ENCODE measurements at places on chromosomes 4 and X.

DNA sequence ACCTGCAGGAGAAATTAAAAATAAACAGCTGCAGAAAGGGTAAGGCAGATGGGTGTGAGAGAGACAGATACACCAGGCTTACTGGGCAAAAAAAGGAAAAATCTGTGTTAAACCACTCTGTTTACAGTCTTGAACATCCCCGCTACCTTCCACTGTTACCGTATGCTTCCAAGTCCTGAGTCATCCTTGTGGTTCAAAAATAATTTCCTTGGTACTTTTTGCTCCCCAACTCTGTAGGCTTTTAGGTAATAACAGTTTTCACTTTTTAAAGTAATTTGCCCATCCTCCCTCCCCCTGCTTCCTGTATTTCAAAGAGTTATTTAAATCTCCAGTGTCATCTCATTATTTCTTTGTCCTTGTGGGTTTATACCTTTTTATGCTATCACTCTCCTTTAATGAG, 210.1 kb upstream of the FAT4 start:
- DNase-seq = no peak

DNA sequence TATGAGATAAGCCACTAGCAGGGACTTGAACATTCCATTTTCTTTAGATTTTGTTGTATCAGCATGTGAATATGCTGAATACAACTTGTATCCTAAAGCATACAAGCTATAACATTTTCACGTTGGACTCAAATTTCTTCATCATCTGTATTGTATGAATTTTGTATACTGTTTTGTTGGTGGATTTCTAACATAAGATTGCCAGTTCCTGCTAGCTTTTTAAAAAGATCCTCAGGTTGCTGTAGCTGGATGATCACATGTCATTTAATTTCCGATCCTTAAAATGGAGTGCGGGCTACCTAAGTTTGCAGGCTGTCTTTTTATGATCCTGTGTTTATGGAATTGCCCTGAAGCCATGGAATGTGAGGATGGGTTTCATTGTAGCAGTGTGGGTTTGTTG, 6.9 kb downstream of the PDLIM5 start:
- DNase-seq = no peak

- DNase-seq = no peak
Measured at GRCh38 chr4:31275906-31276305, 555.7 kb downstream of the PCDH7 start.

GRCh38 chrX:42143866-42144592, 220.7 kb upstream of the CASK start:
- no peak for DNase-seq

DNA sequence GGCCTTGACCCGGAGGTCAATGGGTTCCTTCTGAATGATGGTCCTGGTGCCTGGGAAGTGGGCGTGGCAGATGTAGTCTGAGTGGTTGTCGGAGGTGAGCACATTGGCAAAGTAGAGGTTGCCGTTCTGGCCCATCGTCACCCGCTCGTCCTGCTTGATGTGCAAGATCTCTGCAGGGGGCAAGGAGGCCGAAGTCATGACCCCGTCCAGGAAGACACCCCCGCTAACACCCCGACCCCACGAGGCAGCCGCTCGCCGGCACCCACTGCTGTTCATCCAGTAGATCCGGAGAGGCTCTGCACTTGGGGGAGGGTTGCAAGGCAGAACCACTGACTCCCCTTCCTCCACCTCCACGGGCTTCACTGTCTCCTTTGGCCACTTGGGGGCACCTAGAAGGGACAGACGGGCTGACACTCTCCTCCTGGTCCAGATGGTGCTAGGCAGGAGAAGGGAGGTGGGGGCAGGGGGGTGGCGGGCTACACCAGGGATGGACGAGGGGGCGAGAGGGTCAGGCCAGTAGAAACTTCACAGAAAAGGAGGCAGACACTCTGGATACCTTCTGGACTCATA, 15.1 kb downstream of the L1CAM start:
- DNase-seq = no peak

DNA sequence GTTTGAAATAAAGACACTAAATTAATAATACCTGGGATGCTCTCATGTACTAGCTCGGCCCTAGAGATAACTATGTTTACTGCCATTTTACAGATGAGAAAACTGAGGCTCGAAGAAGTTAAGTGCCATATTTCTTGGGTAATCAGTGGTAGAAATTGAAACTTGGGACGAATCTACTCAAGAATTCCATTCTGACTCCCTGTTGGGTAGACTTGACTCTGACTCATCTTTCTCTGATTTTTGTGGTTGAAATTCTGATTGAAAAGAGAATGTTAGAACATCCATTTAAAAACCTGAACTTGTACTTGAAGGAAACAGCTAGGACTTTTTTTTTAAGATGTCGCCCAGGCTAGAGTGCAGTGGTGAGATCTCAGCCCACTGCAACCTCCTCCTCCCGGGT, 50.1 kb upstream of the NSUN7 start:
- no peak for DNase-seq

GRCh38 chr4:41645728-41646390, 102.7 kb downstream of the PHOX2B start:
- DNase-seq = no peak

DNA sequence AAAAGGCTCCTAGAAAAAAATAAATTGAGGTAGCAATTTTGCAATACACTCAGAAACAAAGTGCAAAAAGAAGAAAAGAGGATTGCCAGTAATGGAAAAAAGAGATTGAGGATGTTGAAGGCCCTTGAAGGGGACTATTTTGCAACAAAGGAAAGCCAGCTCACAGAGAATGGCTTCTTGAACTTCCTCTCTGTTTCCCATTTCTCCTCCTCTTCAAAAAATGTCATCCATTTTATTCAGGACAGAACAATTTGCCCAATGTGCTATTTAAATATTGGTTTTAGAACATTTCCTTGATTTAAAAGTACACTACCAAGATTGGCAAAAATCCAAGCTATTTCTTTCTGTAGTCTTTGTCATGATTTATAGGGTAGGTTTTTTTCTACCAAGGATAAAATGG, 60.2 kb downstream of the GASK1B start:
- DNase-seq = no peak

DNA sequence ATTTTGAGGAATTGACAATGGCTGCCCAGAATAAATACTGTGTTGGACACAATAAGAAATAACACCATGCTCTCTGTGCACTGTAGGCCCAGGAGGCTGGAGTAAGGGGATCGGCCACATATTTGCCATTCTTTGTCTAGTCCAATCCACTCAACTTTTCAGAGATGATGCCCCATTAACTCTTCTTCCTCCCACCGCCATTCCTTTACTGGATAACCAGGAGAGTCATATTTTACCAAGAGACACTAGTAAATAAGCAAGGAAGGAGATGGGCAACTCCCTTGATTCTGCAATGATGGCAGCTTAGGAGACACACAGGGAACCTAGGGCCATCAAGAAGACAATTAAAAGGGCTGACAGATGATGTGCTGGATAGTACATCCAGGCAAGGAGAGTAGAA, 87.9 kb upstream of the GPC3 start:
- no peak for DNase-seq

DNA sequence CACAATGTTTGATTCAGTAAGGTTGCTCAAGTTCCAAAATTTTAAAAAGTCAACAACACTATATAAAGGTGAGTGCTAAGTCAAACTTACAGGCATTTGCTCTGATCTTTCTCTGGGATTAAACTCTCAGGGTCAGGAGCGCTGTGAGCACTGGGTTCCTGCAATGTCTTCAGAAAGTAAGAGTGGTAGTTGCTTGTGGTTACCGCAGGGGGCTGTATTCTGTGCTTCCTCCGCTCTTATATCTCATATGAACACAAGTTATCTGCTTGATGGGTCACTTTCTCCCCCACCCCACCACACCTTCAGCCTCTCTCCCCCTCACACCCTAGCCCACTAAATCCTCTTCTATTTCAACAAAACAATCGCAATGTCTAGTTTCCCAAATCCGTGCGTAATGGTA, 116.4 kb upstream of the IGSF1 start:
- DNase-seq = no peak

- DNase-seq = no peak
Measured at GRCh38 chr4:7725951-7726350, 213.7 kb downstream of the AFAP1 start.

DNA sequence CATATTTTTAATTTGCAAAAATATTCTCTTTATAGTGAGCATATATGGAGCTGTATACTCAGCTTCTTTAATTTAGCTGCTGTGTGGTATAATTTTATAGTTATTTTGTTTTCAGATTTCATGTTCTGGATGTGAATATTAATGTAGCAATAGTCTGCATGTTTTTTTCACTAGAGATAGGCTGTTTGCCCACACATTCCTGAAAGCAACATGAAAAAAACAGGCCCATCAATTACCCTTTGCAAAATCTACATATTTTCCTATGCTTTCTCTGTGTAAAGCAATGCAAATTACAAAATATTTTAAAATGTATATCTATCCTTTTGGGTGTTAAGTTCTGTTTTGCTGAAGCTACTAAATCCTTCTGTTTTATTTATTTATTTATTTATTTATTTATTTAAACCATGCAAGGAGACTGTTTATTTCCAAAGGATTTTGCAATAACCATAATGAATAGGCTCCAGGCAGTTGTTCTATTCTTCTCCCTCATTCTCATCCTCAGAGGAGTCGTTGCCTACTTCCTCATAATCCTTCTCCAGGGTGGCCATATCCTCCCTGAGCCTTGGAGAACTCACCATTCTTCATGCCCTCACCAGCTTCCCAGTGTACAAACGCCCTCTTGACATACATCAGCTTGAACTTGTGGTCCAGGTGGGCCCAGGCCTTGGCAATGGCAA, 277.1 kb downstream of the ANKRD50 start:
- DNase-seq = no peak

- no peak for DNase-seq
Measured at GRCh38 chrX:13074297-13075262, 30.2 kb upstream of the FAM9C start.

DNA sequence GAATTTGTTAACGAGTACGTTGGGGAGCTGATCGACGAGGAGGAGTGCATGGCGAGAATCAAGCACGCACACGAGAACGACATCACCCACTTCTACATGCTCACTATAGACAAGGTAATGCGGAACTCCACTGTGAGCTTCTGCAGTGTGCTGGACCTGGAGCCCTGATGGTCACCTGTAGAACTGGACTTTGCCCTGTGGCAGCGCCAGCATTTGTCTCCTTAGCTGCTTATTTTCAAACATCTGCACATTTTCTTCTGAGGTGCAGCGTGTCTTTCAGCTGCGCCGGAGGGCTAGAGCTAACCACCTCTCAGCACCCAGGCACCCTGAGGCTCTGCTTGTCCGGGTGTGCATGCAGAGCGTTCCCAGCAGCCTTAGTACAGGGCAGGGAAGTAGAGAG, 47.7 kb downstream of the NELFA start:
- DNase-seq = no peak

DNA sequence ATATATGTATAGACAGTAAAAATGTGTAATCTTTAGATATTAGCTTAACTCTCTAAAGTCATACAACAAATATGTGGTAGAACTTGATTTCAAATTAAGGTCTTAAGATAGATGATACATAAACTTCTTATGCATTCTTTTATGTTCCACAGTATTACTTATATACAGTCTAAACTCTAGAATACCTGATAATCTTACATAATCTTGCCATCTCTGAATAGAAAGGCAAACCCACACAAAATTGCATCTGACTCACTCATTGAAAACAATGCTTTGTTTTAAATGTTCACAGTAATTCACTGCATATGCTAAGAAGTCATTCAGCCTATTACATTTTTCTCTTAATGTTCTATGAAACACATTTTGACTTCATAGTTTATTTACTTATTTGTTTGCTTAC, 10.1 kb downstream of the SULT1B1 start:
- DNase-seq = no peak

DNA sequence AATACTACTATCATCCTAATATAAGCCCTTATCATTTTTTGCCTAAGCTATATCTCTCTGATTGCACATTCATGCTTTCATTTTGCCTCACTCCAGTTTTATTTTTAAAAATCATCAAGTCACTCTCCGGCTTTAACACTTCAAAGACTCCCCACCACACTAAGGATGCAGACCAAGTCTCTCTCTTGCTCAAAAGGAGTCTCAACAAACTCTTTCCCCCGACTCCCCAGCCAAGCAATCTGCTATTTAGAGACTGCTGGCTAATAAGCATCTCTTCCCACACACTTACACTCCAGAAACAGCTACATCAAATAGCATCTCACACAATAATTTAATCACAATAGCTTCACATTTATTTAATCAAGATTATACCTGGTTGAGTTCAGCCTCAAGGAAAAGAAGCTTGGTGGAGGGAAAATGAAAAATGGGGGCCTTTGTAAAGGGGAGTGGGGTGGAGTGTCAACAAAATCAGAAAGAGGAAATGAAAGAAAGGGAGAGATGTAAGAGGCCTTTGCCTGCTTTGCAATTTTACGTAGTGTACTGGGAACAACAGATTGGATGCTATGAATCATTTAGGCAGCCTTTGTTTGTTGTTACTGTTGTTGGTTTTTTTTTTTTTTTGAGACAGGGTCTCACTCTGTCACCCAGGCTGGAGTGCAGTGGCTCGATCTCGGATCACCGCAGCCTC, 104.1 kb upstream of the MCF2 start:
- DNase-seq = no peak

DNA sequence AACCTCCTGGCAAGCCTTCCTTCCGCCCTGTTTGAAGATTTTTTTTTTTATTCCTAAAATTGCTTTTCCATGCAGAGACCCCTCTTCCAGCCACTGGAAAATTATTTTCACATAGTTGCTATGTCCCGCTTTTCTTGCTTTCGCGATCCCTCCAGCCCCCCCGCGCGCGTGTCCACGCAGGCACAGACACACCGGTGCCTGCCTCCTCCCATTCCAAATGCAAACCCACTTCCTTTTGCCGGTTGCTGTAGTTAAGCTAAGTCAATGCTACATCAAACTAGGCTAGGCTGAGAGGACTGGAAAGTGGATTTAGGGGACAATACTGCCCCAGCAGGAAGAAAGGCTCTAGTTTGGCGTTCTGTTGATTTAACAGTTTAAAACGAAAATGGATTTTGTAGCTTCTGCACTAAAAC, 111.0 kb downstream of the DHX15 start:
- DNase-seq = no peak

DNA sequence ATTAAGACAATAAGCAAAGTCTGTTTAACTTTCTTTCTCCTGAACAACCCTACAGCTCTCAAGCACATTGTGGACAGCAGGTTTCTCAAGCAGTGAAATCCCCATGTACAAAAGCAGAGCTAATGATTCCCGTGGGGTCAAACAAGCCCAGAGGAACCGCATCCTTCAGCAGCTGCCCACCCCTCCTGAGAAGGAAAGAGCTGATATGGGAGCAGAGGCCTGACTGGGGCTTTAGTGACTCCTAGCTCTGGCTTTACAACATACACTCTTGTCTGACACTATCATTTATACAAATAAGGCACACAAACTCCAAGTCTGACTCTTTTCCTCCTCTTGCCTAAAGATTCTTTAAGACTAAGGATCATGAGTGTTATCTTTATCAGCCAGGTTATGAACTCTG, 32.8 kb downstream of the HDAC8 start:
- no peak for DNase-seq

DNA sequence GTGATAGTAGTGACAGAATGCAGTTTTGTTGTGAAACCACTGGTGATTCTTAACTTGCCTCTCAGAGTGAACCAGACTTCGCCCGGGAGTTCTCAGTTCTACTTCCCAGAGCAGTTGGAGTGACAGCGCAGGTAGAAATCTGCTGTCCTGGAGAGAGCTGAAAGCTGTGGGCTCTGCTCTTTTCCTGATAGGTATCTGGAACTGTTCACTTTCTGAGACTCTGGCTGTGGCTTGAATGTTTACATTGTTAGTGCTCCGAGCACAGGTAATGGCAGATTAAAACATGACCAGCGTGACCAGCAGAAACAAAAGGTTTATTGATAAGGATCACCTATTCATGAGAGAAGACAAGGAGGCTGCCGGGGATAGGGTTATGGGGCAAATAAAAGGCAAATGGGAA, 360.7 kb downstream of the BMPR1B start:
- no peak for DNase-seq

GRCh38 chrX:103248553-103248952, 6.4 kb downstream of the TCEAL8 start:
- no peak for DNase-seq

Data from stimulated activated CD4-positive, alpha-beta T cell treated with anti-CD3 and anti-CD28 coated beads, TNF-alpha, amount 100 ng/mL, for 24 hours (primary cell).